ENCODE measurements at places on chromosomes 5 and 9.

DNA sequence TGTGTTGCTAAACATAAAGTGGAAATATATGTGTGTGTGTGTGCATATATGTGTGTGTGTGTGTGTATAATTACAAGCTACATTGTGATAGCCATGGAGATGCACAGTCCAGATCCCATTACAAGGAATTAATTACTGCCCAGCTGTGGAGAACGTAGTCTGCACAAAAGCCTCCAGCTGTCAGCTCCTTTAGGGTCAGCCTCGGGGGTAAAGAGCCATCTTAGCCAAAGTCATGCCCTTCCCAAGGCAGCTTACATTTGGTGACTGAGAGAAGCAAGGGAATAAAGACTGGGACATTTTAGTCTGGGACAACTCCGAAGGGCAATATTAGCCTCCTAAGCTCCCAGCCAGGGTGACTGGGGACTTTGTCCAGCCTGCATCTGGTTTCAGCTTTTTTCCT, 21.9 kb upstream of the FOCAD start:
- DNase-seq = no peak

- no peak for DNase-seq
Observed at GRCh38 chr5:141547488-141547887, 58.6 kb downstream of the PCDHGC5 start.

- peak; percentile 2 for DNase-seq
Observed at GRCh38 chr5:178998441-178998840, 3.3 kb upstream of the GRM6 start.

DNA sequence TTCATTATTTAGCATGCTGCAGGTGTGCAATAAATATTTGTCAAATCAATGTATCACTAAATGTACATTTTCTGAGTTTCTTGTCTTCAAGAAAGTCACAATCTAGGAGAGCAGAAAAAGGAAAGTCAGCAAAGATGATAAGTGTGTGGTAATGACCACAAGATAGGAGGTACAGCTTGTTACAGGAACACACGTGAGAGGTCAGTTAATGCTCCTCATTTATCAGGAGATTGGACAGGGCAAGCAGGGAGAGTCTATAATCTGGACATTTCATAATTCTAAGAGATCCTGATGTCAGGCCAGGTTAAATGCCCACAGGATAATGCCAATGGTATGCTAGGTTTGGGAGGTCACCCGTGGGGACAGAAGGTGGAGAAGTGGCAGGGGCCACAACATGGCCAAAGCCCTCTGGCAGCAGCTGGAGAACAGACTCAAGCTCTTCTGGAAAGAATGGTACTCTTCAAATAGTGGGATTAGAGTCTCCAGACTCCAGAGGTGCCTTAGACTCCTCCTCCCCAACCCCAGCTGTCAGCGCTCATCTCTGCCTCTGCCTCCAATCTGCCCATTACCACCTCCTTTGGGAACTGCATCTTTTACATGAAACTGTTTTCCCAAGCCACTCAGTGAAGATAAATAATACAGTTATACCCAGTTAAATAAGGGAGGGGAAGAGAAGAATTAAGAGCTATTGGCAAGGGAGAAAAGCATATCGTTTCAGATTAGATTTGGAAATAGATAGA, 114.3 kb downstream of the ASTN2 start:
- no peak for DNase-seq

GRCh38 chr9:112479221-112479620, 7.4 kb upstream of the KIAA1958 start:
- no peak for DNase-seq

Measured in HEK293T (cell line).